ENCODE measurements at places on chromosomes 13 and 19.

DNA sequence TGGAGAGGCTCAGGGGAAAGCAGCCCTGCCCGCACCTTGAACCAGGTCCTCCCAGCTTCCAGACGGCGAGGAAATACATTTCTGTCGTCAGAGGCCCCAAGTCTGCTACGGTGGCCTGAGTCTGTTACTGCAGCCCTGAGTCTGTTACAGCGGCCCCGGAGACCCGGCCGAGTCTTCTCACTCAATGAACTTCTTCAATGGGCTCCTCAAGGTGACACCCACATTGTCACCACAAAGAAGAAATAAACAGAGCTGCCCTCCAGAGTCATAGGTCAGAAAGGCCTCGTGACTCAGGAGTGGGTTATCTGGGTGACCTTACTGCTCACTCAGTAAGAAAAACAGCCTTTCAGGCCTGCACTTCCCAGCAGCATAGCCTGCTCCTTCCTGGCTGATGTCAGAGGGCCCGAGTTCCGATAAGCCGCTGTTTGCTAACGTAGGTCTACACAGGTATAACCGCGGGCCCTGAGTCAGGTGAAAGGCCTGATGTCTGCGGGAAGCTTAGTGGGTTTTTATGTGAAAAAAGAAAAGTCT, 66.9 kb upstream of the TM9SF2 start:
- DNase-seq = peak; percentile 59

- DNase-seq = no peak
Measured at GRCh38 chr19:1169921-1170885, 3.9 kb downstream of the SBNO2 start.

GRCh38 chr19:5828661-5829566, 10.6 kb downstream of the FUT6 start:
- DNase-seq = no peak

GRCh38 chr13:99287551-99287950, 19.6 kb downstream of the GPR183 start:
- DNase-seq = no peak

DNA sequence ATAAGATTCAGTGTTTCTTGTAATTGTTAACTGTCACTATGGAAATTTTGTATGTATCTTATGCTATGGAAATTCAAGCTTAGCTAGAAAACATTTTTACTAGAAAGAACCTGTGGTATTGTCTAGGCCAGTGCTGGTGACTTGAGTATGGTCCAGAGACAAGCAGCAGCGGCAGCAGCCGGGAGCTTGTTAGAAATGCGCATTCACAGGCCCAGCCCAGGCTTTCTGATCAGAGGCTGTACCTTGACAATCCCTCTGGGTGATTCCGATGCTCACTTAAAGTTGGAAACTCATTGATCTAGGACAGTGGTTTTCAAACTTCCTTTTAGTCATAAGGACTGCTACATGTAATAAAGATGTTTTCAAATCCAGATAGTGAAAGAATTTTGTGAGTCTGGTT, 287.4 kb downstream of the SHISA2 start:
- no peak for DNase-seq

- DNase-seq = no peak
Measured at GRCh38 chr13:32175307-32175706, 139.9 kb downstream of the ZAR1L start.

GRCh38 chr13:111554539-111555267, 234.3 kb downstream of the TEX29 start:
- DNase-seq = no peak

GRCh38 chr13:96935901-96936300, 58.4 kb downstream of the OXGR1 start:
- no peak for DNase-seq

GRCh38 chr13:31168166-31168565, 6.5 kb upstream of the HSPH1 start:
- no peak for DNase-seq

GRCh38 chr13:78657699-78658629, 991 bp downstream of the OBI1 start:
- DNase-seq = no peak

DNA sequence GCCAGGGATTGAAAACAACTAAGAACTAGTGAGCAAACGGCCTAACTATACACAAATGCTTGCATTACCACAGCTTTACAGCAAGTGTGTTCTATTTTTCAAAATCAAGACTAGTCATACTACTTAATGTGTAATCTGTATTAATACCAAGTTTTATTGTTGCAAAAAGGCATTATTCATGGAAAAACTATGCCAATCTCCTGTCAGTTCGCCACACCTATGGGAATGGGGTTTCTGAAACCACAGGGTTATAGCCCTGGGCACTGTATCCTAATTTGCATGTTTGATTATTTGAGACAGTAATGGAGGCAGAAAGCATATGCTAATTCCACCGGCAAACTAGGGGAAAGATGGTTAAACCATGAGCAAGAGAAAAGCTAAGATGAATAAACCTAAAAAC, 14.3 kb downstream of the GAS6 start:
- no peak for DNase-seq

- no peak for DNase-seq
Measured at GRCh38 chr13:95676105-95676761, 706 bp upstream of the DNAJC3 start.

GRCh38 chr19:55178781-55179599, 1.1 kb downstream of the SYT5 start:
- DNase-seq = peak; percentile 87

DNA sequence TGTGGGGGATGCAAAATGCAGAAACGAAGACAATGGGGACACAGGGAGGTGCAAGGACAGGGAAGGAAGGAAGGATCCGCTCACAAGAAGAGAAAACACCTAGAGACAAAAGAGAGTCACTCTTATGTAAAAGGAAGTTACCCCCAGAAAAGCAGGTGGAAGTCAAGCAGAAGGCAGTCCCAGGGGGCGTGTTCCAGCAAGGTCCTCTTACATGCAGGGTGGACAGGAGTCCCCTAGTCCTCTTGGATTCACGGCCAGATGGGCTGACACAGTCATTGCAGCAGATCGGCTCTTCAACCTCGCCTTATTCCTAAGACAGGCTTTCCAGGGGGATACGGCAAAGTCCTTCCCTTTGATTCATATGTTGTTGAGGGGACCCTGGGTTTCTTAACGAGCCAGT, 83.9 kb upstream of the SPATA13 start:
- no peak for DNase-seq

GRCh38 chr19:45428384-45429231, 4.9 kb upstream of the ERCC1 start:
- DNase-seq = no peak

DNA sequence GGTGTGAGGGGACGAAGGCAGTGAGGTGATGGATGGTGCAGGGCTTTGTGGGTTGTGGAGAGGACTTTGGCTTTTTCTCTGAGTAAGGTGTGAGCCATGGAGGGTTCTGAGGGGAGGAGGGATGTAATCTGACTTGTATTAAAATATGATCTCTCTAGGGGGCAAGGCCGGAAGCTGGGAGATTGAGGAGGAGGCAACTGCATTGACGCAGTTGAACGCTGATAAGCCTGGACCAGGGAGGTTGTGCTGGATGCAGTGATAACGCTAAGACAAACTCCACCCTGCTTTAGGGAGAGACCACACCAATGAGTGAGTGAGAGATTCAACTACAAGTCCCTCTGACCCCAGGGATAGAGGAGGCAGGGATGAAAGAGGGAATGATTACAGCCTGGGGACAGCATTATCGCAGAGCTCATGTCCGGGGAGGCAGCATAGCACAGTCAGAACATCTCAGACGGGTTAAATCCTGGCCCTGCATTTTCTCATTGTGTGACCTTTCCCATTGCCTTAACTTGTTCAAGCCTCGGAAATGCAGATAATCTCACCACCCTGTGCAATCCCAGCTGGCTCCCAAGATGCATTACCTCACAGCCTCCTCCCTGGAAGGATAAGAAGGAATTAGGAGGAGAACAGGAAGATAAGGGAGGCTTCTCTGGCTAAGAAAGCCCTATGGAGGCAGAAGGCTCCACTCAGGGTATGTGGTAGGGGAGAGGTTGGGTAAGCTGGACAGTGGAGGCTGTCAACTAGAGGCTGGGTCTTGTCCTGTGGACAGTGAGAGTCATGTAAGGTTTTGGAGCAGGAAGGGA, 124.2 kb downstream of the CACNA1A start:
- no peak for DNase-seq

DNA sequence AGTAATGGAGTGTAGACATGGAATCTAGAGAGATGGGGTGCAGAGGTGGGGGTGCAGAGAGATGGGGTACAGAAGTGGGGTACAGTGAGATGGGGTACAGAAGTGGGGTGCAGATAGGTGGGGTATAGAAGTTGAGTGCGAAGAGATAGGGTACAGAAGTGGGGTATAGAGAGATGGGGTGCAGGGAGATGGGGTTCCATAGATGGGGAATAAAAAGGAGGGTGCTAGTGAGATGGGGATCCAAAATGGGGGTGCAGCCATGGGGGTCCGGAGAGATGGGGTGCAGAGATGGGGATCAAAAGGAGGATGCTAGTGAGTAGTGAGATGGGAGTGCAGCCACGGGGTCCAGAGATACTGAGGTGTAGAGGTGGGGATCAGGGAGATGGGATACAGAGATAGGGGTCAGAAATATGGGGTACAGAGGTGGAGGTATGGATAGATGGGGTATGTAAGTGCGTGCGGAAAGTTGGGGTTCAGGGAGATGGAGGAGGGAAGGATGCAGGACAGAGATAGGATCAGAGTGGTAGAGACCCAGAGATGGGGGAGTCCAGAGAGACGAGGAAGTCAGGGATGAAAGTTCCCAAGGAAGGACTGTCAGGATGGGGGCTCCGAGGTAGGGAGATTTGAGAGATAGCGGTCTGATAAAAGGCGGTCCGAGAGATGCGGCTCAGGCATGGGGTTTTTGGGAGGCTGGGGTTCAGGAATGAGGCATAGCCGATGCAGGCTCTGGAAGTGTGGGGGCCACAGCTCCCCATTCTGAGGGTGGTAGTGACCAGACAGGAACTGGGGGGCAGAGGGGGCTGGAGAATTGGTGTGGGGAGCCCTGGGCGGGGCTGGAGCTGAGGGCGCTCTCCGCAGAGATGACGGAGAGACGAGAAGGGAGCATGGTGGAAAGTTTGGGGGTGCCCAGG, 3.4 kb downstream of the PALM3 start:
- DNase-seq = no peak

GRCh38 chr13:49459580-49459979, 15.5 kb downstream of the SETDB2 start:
- no peak for DNase-seq

- no peak for DNase-seq
Measured at GRCh38 chr13:101654883-101655282, 202.4 kb downstream of the ITGBL1 start.

DNA sequence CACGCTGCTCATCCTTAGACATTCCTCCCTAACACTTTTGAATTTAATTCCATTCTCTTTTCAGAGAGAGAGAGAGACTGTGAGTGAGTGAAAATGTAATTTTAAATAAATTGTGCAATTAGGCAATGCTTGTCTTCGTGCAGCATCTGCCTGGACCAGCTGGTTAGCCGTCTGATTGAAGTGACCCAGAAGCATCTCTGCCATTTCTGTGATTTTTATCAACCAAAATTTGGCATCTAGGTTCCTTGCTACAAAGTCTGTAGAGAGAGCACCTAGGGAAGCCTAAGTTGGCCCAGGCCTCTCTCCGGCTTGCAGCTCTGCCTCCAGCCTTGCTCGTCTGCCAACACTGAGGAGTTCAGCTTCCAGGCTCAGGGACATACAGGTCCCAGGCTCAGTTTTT, 138.6 kb upstream of the GPR12 start:
- DNase-seq = no peak

GRCh38 chr19:821825-822503, at the start of gene PLPPR3:
TSS of gene PLPPR3 (minus strand) at chr19:821955. CDS start at chr19:821559, 396 bp downstream.
- DNase-seq = no peak
